ENCODE measurements at places on chromosomes 16 and 17.

- no peak for DNase-seq
Measured at GRCh38 chr17:17728550-17729251, 47.4 kb downstream of the RAI1 start.

DNA sequence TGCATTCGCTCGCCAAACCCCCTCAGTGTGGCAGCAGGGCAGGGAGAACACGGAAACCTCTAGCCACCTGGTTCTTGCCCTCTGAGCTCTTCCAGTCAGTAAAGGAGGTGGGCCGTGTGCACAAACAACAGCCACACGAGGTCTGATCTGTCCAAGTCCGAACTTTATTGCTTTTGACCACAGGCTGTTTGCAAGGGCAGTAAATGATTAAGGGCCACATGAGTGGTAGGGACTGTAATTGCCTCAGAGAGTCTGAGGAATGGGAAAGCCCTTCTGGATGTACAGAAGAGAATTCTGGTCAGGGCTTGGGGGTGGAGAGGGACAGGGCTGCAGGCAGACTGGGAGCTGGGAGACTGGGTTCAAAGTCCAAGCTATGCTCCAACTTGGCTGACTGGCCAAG, 75.7 kb upstream of the LHX1 start:
- DNase-seq, result no peak

- peak; percentile 56 for DNase-seq
Measured at GRCh38 chr16:54462151-54462651, 175.6 kb upstream of the IRX3 start.

DNA sequence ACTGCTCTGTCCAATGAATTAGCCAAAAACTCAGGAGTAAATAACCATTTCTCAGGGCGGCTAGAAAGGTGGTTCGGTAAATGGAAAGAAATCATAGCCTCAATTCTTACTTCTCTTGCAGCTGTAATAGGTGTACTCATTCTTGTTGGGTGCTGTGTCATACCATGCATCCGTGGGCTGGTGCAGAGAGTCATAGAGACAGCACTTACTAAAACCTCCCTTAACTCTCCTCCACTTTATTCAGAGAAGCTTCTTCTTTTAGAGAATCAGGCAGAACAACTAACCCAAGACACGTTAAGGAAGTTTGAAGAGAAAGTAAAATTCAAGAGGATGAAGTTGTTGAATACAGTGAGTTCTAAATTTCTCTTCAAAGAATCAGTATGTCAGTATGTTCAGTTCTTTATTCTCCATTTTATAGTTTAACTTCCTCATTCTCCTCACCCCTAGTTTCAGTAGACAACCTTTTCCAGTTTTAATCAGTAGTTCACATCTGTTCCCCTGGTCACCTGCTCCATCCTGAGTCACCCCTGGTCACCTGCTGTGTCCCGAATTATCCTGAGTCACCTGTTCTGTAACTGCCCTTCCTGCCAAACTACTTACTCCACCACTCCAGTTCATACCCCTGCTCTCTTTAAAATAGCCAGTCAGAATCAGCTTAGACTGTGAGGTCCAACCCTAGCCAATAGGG, 85.9 kb downstream of the EMP2 start:
- DNase-seq, result no peak

DNA sequence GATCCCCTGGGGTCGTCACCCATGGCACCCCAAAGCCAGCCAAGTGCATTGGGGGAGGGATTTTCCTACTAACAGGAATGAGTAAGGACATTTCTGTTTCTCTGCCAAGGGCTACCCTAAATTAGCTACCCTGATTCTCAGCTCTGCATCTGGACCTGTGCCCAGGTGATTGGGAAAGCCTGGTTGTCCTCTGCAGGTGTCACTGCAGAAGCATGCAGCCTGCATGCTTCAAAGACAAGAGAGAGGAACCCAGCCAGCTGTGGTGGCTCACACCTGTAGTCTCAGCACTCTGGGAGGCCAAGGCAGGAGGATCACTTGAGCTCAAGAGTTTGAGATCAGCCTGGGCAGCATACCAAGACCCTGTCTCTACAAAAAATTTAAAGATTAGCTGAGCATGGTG, 19.6 kb downstream of the BEAN1 start:
- DNase-seq, result no peak

- DNase-seq, result no peak
Measured at GRCh38 chr17:50926523-50926922, 60.4 kb upstream of the TOB1 start.

DNA sequence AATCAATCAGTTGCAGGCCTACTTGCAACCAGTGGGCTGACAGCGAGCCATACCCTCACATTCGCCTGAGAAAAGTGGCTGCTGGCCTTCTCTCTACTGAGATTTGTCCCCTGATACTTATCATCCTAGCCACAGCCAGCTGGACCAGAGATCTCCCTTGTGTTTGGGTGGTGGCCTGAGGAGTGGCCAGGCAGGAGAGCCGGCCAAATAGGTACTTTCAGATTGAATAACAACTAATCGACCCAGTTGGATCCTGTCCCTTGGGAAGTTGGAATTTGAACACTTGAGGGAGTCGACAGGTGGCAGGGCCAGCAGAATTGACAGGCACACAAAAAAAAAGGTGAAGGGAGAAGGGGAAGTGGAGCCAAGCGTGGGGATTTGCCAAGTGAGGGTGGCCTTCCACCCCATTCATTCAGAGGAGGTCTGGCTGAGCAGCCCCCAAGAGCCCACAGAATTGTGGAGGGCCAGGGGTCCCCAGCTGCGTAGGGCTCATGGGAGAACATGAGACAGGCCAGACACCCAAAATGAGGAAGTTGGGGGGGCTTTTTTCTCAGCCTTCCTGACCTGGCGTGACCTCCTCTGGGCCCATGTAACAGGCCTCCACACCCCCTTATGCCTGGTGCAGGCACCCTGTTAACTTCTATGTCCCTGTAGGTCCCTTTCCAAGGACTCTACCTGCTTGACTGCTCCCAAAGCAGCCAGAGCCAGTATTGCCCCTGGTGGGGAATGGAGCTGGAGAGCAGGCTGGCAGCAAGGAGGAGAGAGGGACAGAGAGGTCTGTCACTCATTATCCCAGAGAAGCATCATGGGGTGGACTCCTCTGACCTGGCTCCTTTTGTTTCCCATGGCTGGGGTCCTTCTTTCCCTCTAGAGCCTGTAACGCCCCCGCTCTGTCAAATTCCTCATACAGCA, 2.9 kb upstream of the RANGRF start:
- no peak for DNase-seq

- DNase-seq, result no peak
Measured at GRCh38 chr16:81861915-81862314, 82.8 kb downstream of the PLCG2 start.

DNA sequence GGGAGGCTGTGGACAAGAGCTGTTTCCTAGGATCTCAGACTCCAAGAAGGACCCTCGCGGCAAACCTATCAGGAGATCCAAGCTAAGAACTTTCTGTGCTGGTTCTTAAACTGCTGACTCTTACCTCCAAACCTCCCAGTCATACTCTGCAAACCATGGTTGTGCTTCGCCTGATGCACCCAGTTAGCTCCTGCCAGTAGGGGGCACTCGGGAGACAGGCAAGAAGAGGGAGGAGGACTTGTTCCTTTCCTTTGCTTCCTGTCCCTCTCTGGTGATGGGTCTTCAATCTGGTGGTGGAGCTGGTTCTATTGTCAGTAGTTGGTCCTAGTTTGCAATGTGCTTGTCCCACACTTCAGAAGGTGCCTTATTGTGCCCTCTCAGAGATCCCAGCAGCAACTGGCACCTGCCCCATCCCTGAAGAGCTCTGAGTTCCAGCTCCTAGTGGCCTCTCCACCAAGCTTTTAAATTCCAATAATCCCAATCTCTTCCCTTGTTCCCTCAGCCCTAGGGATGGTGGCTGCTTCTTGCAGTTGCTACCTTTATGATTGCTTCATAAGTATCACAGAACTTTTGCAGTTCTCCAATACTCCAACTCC, 113.5 kb upstream of the RPL38 start:
- no peak for DNase-seq

GRCh38 chr17:21756856-21757619, 64.7 kb downstream of the KCNJ18 start:
- no peak for DNase-seq

DNA sequence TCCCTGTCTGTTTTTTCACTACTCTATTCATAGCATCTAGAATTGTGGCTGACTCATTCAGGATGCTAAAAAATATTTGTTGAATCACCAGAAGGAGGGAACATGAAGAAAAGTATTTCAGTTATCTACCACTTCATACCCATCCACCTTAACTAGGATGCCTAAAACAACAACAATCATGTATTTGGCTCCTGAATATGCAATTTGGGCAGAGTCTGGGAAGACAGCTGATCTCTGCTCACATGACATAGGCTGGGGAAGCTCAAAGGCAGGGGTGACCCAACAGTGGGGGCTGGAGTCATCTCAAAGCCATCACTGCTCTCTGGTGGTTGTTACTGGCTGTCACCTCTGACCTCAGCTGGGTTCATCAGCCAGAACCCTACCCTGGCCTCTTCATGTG, 80.1 kb upstream of the RPL38 start:
- peak; percentile 44 for DNase-seq

- DNase-seq, result peak; percentile 31
Measured at GRCh38 chr17:48100160-48100559, 1.1 kb downstream of the CBX1 start.

DNA sequence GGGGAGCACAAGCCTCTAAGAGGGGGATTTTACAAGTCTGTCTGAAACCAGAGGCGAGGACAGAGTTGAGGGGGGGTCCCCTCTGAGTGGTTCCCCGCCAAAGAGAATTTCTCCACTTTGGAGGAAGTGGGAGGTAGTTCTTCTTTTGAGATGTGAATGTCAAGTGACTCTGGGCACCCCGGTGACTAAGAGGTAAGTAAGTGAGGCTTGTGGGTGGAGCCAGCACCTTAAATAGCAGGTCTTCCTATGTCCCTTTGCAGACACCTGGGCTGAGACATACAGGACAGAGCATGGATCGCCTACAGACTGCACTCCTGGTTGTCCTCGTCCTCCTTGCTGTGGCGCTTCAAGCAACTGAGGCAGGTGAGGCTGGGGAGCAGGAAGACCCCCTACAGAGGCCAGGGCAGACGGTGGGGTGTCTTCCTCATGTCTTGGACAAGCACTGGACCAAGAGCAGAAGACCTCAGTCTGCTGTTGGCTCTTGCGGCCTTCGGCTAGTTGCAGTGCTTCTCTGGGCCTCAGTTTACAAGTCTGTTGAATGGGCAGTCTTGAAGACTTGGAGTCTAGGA, at the start of gene CCL22:
TSS of gene CCL22 (plus strand) at position 257 of the 569 bp plus-strand sequence. CDS start at position 291, 34 bp downstream.
- DNase-seq, result no peak

GRCh38 chr16:86502856-86503748, 7.2 kb upstream of the FOXF1 start:
- no peak for DNase-seq

- DNase-seq, result no peak
Measured at GRCh38 chr17:7413346-7413985, 5.8 kb downstream of the NLGN2 start.
